ENCODE measurements at places on chromosomes 12 and 14. TPM values are rescaled to one million over a fixed set of nuclear protein-coding genes. Genes with fewer than 3 reads are reported as not detected.

DCN gene
- not detected for total RNA-seq

GDF3 gene
- total RNA-seq: 0.79 TPM

DHRS1 gene
- total RNA-seq: 8.7 TPM

PPP1R1A gene
- not detected for total RNA-seq

IL26 gene
- total RNA-seq: not detected

YEATS4 gene
- 11.8 TPM for total RNA-seq

PTMS gene
- total RNA-seq: 45.1 TPM

UNC79 gene
- total RNA-seq: under 0.01 TPM

GALNT6 gene
- 8.5 TPM for total RNA-seq

OR6C2 gene
- total RNA-seq: not detected

PRH2 gene
- not detected for total RNA-seq

LMNTD1 gene
- total RNA-seq: not detected

NEDD1 gene
- total RNA-seq: 20.3 TPM

KITLG gene
- 10.7 TPM for total RNA-seq

GSKIP gene
- 22.6 TPM for total RNA-seq

RERG gene
- not detected for total RNA-seq

SP1 gene
- 21.4 TPM for total RNA-seq

KRT77 gene
- total RNA-seq: not detected

ZNF839 gene
- total RNA-seq: 5.0 TPM

TAS2R42 gene
- total RNA-seq: not detected

ADCY4 gene
- 34.9 TPM for total RNA-seq

TAS2R8 gene
- not detected for total RNA-seq

OR6C6 gene
- total RNA-seq: not detected

SLC6A13 gene
- total RNA-seq: not detected

HOXC12 gene
- not detected for total RNA-seq

TAS2R19 gene
- total RNA-seq: 2.6 TPM

PCED1B gene
- total RNA-seq: 0.20 TPM

MANSC4 gene
- total RNA-seq: not detected

BCL11B gene
- under 0.01 TPM for total RNA-seq

GNPTAB gene
- total RNA-seq: 23.5 TPM

NEUROD4 gene
- not detected for total RNA-seq

PRIMA1 gene
- not detected for total RNA-seq

PYGL gene
- 62.8 TPM for total RNA-seq

RPL10L gene
- not detected for total RNA-seq

GOLGA5 gene
- 31.9 TPM for total RNA-seq

GALNT8 gene
- 0.20 TPM for total RNA-seq

NID2 gene
- total RNA-seq: 9.7 TPM
